ENCODE measurements at places on chromosomes 12 and 14.

GRCh38 chr12:72030277-72030676, 91.6 kb downstream of the TPH2 start:
- DNase-seq, result no peak

DNA sequence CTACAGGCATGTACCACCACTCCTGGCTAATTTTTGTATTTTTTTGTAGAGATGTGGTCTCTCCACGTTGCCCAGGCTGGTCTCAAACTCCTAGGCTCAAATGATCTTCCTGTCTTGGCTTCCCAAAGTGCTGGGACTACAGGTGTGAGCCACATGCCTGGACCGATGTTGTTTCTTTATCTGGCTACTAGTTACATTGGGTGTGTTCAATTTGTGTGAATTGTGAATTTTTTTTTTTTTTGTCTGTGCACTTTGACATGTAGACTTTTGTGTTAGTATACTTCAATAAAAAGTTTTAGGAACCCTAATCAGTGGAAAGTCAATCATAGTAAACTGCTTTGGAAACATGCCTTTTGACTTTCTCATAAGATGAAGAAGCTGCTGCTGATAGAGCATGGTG, 24.0 kb upstream of the SLC17A8 start:
- DNase-seq, result no peak

- DNase-seq, result no peak
These were observed 37.4 kb downstream of the ANKRD9 start for GRCh38 chr14:102471921-102472790.

- DNase-seq, result no peak
These were observed 10.3 kb upstream of the PRPH start for GRCh38 chr12:49284672-49285071.

GRCh38 chr12:67818459-67818903, 169.9 kb downstream of the DYRK2 start:
- no peak for DNase-seq

GRCh38 chr14:23123419-23123818, 4.4 kb upstream of the CEBPE start:
- no peak for DNase-seq

DNA sequence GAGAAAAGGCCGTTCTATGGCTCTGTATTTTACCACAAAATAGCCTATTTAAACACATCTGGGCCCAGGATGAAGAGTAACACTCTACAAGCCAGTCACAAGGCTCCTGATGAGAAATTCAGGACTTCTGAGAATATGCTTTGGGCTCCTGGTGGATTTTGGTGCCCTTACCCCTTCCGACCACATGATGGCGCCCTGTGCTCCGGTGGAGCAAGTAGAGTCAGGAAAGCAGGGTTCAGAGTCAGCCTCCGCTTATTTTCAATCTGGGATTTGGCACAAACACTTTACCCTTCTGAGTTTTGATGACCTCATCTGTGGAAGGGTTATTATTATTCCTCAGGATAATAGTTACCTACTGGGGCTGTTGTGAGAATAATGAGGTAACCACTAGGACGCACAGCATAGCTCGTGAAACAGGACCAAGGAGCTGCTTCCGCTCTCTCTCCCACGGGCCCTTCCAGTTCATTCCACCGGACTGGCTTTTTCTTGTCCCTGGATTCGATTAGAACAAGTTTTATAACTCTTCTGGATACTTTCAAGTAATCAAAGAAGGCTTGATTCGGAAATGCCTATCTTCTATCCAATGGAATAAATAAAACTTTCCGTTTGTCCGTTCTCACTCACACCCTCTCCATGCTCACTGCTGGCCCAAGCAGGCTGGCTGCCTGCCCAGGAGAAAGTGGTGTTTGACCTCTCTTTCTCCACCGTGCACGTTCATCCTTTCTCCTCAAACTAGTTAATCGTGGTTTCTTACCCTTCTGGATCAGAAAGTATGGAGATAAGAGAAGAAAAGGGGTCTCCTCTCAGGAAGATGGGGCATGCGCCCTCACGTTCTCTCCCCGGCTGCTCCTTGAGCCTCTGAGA, 104.6 kb downstream of the GALC start:
- DNase-seq, result no peak

GRCh38 chr12:84785281-84785680, 127.3 kb downstream of the SLC6A15 start:
- DNase-seq, result no peak

- DNase-seq, result no peak
These were observed 592 bp downstream of the KRT7 start for GRCh38 chr12:52233462-52234207.

DNA sequence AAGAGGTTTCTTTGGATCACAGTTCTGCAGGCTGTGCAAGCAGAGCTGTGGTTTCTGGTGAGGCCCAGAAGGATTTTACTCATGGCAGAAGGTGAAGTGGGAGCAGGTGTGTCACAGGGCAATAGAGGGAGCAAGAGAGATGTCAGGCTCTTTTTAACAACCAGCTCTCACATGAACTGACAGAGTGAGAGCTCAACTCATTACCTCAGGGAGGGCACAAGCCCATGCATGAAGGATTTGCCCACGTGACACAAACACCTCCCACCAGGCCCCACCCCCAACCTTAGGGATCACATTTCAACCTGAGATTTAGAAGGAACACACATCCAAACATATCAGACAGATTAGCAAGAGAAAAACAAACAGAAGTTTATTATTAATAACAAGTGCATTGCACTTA, 470.4 kb downstream of the GALC start:
- no peak for DNase-seq

DNA sequence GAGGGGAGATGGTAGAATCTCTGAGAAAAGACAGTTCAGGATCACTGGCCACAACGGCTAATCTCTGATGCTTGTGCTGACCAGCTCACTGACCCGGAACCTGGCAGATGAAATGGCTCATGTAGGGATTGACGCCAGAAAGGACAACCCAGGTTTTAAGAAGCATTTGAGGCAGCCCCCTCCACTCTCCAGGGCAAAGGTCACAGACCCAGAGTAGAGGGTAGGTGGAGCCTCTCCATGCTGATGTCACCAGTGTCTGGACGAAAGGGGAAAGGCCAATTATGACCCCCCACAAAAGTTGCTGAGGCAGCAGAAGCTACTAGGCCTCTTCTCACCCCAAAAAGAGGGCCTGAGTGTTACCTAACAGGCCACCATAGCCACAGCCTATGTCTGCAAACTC, 1.2 kb downstream of the METTL1 start:
- no peak for DNase-seq
